Pancreas (tissue), 10 donors: ENCODE measurements at places on chromosomes 5 and 9. TPM values are rescaled to one million over a fixed set of nuclear protein-coding genes. Genes with fewer than 3 reads are reported as not detected.

- DNase-seq = no peak
Observed at GRCh38 chr5:106454651-106455415, 1215.9 kb downstream of the EFNA5 start.

The MINAR2 gene
- polyA plus RNA-seq = not detected

GRCh38 chr5:91642581-91642980 lies 259.5 kb upstream of the ARRDC3 start:
- no peak for DNase-seq

GRCh38 chr9:116471093-116471906 lies 215.8 kb upstream of the TRIM32 start:
- DNase-seq = no peak

GRCh38 chr5:171840066-171840465 lies 54.4 kb downstream of the SMIM23 start:
- no peak for DNase-seq

DNA sequence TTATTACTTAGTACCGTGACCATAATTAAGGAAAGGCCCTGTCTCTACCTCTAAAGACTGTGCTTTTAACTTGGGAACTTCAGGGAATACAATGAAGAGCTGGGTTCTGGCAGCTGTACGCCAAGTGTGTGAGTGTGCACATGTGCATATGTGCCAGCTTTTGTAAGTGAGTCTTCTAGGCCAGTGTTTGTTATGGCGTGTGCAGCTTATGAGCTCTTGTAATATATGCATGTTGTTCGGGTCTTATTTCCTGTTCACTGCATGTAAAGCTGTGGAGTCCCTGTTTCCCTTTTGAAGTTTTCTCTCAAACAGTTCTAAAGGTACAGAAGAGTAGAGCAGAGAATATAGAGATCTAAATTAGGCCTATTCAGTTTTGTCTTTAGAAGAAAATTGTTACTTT lies 30.5 kb downstream of the TGFBR1 start:
- DNase-seq = no peak

DNA sequence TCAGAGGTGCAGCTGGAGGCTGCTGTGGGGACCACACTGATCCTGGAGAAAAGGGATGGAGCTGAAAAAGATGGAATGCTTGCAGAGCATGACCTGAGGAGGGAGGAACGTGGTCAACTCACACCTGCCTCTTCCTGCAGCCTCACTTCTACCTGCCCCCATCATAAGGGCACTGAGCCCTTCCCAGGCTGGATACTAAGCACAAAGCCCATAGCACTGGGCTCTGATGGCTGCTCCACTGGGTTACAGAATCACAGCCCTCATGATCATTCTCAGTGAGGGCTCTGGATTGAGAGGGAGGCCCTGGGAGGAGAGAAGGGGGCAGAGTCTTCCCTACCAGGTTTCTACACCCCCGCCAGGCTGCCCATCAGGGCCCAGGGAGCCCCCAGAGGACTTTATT lies 5.9 kb upstream of the SLC6A7 start:
- DNase-seq = no peak

The LCN15 gene
- polyA plus RNA-seq = not detected

The CXCL14 gene
- polyA plus RNA-seq = 9.5 TPM

- DNase-seq = no peak
Observed at GRCh38 chr5:147391781-147392180, 118.1 kb downstream of the DPYSL3 start.

DNA sequence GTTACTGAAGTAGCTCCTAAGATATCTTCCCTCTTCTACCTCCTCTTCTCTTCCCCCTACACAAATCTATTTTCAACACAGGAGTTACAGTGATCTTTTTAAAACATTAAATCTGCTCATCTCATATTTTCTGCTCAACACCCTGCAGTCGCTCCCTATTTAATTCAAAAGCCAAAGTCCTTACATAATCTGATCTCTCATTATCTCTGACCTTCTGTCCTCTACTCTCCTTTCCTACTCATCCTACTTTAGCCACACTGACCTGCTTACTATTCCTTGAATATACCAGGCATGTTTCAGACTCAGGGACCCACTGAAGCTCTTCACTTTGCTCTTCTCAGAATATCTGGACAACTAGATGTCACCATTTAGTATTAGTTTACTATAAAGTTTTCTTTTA lies 87.9 kb downstream of the YTHDC2 start:
- no peak for DNase-seq

DNA sequence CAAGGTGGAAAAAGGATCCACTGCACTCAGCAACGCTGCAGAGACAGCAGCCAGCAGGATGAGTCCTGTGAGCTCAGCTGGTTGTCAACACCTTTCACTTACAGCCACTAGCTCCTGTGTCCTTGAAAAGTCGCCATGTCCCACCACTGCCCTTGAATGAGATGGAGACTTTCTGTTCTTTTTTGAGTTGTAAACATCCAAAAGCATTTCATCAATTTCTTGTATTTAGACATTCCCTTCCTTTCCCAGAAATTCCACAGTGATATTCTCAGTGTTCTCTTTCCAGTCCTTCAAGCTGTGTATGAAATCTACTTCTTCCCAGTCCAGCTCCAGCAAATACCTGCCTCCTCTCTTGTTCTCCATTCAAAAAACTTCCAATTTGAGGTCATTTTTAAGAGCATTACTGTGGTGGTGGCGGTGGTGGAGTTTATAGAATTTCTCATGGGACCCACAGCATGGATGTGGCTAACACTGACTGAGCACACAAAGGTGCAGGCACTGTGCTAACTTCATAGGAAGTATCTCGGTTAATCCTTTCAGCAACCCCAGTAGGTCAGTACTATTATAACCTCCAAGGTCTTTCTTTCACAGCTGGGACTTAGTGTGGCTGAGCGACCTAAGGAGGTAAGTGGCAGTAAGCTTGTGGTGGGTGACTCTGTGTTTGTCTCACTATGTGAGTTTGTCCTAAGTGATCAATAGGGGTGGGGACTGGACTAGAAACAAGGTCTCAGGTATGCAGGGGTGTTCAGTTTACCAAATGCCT lies 15.0 kb upstream of the GPX3 start:
- DNase-seq = no peak

GRCh38 chr5:8839361-8840055 lies 706.4 kb downstream of the SEMA5A start:
- no peak for DNase-seq

The FNIP1 gene
- 2.7 TPM for polyA plus RNA-seq

- DNase-seq = no peak
Observed at GRCh38 chr9:133919253-133920115, 72.6 kb downstream of the VAV2 start.

DNA sequence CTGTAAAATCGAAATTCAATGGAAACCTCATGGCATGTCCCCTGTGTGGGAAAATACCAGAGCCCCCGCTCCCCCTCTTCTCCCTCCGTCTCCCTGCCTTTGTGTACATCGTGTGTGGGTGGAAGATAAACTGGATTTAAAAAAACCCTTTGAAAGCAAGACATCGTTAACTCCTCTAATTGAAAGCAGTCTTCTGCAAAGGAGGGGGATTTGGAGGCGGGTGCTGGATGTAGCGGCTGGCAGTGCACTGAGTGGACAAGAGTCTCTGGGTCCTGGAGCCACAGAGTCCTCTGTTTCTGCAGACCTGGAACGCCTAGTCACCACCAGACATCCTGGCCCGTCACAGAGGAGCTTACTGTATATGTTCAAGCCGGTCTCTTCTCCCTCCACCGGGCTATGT lies 169.4 kb downstream of the PAPPA start:
- DNase-seq = no peak

GRCh38 chr5:122156724-122157325 lies 27.5 kb downstream of the ZNF474 start:
- DNase-seq = no peak

DNA sequence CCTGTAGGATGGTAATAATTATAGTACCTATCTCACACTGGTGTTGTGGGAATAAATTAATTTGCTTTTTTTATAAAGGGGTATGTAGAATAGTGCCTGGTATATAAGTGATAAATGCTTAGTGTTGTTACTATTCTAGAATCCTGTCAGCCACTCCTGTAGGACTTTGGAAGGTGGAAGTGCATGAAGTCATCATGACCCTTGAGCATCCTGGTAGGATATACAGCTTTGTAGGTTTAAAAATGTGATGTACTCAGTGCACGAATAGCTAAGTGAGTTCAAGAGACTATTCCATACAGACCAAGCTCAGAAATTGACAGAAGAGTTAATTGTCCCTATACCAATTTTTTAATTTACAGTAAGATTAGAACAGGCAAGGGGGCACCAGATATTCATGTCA lies 258.8 kb upstream of the RFX3 start:
- no peak for DNase-seq

- DNase-seq = no peak
Observed at GRCh38 chr5:32276173-32276853, 36.4 kb downstream of the MTMR12 start.

GRCh38 chr5:52705720-52706119 lies 82.0 kb upstream of the ITGA1 start:
- no peak for DNase-seq

The ANKRD18A gene
- 2.1 TPM for polyA plus RNA-seq

DNA sequence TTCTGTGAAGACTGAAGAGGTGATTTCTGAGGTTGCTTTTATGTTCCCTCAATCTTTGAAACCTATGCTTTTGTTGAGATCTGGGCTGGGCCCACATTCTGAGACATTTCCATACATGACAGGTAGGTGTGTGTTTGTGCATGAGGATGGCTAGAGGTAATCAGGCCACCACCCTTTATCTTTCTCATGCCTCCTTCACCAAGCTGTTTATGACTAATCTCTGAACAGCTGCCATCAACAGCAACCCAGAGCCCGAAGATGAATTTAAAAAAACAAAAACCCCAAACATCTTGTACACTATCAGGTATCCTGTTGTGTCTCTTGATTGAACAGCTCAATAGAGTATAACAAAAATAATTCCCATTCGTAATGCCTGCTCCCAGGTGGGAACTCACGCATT lies 12.6 kb upstream of the C5orf46 start:
- no peak for DNase-seq

DNA sequence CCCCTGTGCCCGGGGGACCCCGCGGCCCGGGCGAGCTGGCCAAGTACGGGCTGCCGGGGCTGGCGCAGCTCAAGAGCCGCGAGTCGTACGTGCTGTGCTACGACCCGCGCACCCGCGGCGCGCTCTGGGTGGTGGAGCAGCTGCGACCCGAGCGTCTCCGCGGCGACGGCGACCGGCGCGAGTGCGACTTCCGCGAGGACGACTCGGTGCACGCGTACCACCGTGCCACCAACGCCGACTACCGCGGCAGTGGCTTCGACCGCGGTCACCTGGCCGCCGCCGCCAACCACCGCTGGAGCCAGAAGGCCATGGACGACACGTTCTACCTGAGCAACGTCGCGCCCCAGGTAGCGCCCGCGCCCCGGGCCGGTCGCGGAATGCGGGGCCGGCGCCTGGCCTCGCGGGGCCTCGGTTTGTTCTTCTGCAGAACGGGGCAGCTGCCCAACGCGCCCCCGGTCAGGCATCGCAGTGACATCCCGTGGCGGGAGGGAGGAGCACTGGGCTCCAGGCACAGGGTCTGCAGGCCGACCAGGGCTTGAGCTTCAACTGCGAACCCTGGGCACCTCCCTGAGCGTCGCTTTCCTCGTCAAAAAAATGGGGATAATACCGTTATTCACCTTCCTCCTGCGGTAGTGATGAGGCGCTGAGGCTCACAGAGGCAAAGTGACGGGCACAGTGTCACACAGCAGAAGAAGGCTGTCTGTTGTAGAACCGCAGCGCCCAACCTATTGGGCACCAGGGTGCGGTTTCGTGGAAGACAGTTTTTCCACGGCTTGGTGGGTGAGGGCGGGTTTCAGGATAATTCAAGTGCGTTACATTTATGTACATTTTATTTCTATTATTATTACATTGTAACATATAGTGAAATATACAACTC lies 777 bp downstream of the ENDOG start:
- peak; percentile 38 for DNase-seq

The CCL21 gene
- 53.5 TPM for polyA plus RNA-seq

DNA sequence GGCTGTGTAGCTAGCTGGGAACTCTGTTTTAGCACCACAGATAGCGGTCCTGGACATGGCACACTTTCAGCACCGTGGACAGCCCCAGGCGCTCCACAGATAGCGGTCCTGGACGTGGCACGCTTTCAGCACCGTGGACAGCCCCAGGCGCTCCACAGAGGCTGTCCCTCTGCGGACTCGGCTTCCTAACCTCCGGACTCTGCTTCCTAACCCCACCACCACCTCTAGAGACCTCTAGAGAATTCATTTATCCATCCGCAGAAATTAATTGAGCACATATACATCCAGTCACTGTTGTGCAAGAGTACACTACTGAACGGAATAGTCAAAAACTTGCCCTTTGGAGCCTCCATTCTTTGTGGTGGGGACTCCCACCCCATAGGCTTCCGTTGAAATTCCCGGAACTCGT lies 27.4 kb downstream of the UNC5A start:
- DNase-seq = peak; percentile 76

- no peak for DNase-seq
Observed at GRCh38 chr5:17259630-17260257, 42.3 kb downstream of the BASP1 start.

The DMRT2 gene
- not detected for polyA plus RNA-seq

DNA sequence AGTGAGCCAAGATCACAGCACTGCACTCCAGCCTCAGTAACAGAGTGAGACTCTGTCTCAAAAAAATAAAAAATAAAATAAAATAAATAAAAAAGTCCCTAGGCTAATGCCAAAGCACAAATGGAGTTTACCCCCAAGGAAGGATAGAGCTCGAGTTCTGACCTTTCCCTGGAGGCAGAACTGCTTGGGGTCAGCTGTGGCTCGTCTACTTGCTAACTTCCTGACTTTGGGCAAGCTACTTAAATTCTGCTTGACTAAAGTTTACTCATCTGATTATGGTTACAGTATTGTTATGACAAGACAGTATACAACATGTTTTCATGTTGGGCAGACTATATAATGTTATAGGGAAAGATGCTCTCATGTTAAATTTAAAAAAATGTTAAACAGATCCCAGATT lies 359.2 kb downstream of the DNAH5 start:
- no peak for DNase-seq
